ENCODE measurements at places on chromosomes 6 and 20.

DNA sequence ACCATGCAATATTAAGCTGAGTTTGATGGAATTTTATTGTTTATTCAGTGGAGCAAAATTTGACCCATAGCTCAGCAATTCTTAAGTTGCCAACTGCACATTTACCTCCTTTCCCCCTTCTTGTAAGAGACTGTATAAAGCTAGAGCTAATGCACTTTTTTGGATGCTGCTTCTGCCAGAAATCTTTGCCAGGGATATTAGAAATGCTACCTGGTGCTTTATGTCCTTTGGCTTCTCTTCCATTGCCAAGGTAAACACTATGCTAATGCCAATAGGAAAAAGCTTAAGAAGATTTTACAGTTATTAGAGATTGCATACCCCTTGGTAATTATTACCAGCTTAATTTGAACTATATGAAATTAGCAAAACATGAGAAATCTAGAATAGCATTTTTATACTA is 79.0 kb upstream of the OGFRL1 start:
- no peak for DNase-seq

DNA sequence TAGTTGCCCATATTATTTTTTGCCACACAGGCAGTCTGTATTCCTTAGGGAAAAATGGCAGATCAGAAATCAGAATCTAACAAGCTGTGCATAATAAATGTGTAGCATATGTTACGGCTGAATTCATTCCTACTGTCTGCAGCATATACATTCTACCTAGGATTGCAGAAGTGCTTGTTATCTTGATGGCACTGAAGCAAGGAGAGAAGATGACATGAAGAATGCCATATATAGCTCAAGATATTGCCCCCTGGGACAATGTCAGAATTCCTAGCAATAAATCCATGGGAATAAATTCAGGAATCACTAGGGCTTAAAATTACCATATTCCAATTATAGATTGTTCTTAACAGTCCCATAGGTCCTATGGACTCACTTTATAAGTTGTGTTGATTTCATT is 293.0 kb upstream of the CNR1 start:
- no peak for DNase-seq

DNA sequence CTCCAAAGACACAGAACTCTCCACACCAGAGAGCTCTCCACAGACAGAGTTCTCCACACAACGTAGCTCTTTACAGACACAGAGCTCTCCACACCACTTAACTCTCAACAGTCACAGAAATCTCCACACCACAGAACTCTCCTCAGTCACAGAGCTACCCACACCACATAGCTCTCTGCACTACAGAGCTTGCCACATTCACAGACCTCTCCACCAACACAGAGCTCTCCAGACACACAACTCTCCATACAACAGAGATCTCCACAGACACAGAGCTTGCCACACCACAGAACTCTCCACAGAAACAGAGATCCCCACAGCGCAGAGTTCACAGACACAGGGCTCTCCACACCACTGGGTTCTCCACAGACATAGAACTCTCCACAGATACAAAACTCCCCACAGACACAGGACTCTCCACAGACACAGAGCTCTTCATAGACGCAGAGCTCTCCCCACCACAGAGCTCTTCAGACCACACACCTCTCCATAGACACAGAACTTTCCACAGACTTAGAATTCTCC is 52.5 kb downstream of the ERMARD start:
- no peak for DNase-seq

DNA sequence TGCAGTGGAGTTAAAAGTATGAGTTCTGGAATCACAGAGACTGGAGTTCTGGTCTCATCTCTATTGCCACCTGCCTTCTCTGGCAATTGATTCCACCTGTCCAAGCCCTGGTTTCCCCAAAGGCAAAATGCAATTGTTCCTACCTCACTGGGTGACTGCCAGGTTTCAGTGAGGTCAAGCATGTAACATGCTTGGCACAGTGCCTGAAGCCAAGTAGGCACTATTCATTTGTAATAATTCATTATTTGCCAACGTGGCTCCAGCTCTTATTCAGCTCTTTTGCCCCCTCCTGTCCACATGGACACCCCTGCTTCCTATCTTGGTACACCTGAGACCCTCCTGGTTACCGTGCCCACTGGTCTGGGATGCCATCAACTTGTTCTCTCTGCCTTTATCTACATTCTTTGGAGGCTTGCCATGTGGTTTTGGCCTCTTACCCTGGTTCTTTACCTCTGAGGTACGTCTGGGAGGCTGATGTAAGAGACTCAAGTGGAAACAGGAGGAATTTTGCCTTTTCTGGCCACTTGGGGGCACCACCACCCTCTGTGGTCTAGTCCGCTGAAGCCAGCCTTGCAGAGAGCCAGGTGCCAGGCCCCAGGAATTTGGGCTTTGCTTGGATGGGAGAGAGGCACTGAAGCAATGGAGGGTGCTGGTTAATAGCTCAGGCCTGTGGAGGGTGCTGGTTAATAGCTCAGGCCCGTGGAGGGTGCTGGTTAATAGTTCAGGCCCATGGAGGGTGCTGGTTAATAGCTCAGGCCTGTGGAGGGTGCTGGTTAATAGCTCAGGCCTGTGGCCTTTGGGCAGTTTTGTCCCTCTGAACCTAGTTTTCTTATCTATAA is 1.7 kb downstream of the KCNK15 start:
- peak; percentile 97 for DNase-seq

- DNase-seq: no peak
Measured at GRCh38 chr20:25237610-25238318, 10.1 kb upstream of the PYGB start.

DNA sequence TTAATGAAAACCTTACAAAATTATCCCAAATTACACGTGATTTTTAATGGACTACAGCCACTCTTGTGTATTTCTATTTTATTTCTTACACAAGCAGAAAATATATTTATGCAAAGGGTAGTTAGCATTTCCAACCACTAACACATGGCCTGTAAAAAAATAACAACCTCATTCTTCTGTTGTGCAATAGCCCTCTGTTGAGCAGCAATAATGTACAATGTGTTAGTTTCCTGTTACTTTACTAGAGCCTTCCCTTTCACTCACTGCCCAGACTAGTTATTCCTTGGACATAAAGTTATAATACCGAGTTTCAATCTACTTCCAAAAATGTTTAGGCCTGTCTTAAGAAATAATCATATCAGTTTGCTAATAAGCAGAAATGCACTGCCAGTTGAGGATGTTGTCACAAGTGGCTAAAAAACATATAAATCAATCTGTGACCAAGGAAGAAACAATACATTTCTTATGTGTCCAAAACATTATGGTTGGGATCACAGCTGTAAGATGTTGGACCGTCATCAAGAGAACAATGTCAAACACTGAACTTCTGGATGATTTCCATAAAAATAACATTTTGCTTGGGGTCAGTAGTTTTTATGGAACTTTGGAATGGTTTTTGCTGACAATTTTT is 73.6 kb upstream of the RNF146 start:
- DNase-seq: no peak

DNA sequence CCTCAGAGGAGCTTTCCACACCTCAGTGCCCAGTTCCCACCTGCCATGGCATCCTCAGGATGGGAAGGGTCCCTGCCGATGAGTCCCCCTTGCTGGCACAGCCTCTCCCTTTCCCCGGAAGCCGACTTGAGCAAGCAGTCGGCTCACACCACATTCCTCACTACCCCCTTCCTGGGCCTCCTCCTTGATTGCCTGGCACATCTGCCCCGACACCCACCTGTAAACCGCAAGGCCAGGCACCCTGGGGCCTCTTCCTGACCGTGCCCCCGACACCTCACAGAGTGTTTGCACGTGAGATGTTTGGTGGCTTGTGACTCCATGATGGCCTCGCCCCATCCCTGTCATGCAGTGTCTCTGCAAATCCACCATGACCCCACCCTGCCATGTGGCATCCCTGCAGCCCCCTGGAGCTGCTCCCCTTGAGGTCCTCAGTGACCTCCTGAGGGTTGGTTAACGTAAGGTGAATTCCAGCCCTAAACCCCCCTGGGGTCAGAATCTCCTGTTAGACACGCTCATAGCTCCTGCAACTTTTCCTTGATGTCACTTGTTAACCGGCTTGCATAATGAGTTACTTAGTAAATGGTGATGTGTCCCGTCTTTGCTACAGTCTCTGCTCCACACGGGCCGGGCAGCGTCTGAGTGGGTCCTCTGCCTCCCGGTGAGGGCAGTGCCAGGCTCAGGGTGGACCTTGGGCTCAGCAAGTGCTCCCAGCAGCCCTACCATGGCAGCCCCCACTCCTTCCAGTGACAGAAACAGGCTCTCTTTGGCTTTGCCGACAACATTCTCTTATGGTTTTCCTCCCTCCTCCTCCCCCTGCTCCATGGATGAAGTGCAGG is 115.9 kb upstream of the FRMD1 start:
- DNase-seq: no peak

DNA sequence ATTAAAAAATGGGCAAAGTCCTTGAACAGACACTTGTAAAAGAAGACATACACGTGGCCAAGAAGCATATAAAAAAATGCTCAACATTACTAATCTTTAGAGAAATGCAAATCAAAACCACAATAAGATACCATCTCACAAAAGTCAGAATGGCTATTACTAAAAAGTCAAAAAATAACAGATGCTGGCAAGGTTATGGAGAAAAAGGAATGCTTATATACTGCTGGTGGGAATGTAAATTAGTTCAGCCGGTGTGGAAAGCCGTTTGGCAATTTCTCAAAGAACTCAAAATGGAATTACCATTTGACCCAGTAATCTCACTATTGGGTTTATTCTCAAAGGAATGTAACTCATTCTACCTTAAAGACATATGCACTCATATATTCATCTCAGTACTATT is 166.6 kb downstream of the KHDC1L start:
- no peak for DNase-seq

DNA sequence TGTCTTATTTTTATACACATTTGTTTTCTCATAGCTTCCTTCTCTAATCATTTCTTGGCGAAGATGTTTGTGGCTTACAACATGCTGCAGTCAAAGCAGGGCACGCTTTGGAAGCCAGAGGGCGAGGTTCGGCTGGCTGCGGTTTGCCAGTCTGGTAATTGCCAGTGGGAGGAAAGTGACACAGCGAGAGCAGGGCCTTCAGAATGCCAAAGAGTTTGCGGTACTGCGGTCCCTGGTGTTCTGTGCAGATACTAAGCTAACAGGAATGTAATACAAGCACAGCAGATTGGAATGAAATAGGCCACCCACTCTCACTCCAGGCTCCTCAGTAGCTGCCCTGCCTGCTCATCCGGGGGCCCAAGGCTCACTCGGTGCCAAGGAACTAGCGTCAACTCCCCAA is 58.7 kb upstream of the TGM3 start:
- peak; percentile 62 for DNase-seq

DNA sequence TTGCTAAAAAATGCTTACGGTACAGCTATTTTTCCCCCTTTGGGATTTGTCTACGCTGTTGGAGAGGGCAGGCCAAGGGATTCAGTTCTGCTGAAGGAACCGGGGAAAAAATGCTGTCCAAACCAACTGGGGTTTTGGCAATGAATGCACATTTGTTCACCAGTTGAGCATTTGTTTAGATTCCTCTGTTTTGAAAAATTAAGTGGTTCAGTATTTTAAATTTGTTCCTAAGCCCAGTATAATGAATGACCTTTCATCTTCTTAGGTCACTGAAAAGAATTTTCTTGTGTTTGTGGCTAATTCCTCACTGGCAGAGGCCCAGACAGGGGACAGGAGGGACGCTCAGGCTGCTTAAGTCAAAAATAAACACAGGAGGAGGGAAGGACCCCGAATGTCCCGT is 10.8 kb upstream of the EYA2 start:
- DNase-seq: no peak

DNA sequence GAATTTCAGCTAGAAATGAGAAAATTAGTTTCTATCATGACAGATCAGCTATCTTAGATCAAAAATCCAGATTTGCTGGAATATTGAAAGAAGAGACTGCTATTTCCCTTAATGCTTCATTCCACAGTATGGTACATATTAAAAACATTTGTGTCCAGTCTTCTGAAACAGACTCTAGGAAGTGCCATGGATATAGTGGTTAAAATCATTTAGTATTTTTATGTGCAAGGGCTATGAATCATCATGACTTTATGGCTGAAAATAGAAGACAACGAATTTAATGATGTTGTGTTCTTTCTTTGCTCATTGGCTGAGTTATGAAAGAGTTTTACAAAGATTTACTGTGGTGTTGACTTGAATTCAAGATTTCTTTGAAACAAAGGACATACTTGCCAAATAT is 146.6 kb downstream of the ANKRD60 start:
- DNase-seq: no peak

DNA sequence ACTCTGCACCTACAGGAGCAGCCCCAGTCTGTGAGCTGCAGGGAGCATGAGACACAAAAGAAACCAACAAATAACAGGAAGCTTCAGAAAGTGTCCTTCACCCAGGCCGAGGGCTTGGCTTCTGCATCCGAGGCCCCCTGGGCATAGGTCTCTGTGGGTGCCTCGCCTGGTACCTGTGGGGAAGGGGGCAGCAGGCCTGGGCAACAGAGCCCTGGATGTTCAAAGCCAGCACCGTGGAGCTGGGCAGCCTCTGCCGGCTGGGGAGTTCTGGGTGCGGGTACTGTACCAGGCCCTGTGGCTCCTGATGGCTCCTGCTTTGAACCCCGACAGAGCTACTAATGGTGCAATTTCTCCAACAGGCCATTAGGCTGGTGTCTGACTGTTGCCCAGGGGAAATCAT is 55.7 kb downstream of the TMEM242 start:
- DNase-seq: no peak

GRCh38 chr6:144266091-144266649 is 19.0 kb upstream of the UTRN start:
- peak; percentile 75 for DNase-seq

DNA sequence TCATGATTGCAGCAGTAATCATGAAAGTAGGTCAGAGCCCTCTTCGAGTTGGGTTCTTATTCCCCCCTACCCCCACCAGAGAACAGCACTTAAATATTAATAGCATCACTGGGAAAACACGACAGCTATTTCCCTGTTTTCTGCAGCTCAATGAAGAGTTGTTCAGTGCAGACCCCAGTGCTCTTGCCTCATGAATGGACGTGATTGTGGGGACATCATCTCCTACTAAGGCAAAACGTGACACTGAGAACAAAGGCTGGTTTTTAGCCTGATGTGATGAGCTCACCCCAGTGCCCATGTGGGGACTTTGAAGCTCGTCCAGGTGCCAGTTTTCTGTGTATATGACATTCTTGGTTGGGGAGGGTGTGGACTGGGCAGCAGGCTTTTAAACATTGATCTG is 105.9 kb downstream of the SLC35F1 start:
- DNase-seq: no peak

DNA sequence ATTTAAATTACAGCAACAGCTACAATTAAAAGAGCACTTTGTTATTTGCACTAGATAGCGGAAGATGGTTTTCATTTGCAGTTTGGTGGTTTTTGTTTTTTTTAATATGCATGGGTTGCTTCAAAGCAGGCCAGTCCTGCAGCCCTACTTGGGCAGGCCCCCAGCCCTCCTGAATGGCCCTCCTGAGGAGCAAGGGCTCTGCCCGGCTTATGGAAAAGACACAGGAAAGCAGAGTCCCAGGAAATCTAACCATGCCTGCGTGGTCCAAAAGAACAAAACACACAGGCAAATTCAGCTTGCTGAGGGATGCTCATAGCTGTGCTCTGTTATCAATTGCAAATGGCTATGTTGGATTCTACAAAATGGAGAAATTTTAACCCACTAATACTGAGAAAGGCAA is 371.1 kb upstream of the ARID1B start:
- DNase-seq: no peak

Data from RPMI8226 (cell line).